EH (cell line): ENCODE measurements at places on chromosomes 1 and 21.

GRCh38 chr1:39753132-39754025 lies 14.7 kb downstream of the PPIE start:
- DNase-seq, result no peak

- peak; percentile 27 for DNase-seq
These were observed 11.0 kb downstream of the DMRTB1 start for GRCh38 chr1:53470155-53470554.

- DNase-seq, result no peak
These were observed 27.4 kb downstream of the MRPS6 start for GRCh38 chr21:34100790-34101189.

DNA sequence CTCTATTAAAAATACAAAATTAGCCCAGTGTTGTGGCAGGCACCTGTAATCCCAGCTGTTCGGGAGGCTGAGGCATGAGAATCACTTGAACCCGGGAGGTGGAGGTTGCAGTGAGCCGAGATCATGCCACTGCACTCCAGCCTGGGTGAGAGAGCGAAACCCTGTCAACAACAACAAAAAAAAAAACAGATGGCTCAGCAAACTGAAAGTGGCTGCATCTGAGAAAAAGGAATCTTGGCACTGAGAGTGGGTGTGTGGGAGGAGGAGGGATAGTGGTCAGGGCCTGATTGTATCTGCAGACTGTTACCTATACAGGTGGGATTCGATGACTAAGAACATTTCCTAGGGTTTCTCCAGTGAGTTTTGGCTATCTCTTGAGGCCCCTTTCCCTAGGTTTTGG lies 122.2 kb upstream of the BARHL2 start:
- DNase-seq, result no peak

- DNase-seq, result no peak
These were observed 241.0 kb downstream of the DISC1 start for GRCh38 chr1:231867607-231868006.

DNA sequence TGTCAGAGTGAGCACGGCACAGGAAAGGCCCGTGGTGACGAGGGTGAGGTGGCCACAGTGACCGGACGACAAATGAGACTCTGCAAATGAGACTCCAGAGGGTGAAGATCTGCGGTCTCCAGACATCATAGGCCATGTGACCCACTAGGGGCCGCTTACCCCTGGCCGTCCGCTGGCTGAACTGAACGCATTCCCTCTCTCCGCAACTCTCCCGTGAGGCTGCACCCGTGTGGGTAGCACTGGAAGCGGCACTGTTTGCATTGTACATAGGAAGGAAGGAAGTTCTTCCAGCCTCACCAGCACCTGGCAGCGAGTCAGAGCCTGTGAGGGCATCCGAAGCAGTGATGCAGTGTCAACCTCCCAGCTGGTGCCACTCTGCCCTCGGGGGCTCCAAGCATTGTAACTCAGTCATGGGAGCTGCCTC lies 23.6 kb upstream of the SPSB1 start:
- no peak for DNase-seq

DNA sequence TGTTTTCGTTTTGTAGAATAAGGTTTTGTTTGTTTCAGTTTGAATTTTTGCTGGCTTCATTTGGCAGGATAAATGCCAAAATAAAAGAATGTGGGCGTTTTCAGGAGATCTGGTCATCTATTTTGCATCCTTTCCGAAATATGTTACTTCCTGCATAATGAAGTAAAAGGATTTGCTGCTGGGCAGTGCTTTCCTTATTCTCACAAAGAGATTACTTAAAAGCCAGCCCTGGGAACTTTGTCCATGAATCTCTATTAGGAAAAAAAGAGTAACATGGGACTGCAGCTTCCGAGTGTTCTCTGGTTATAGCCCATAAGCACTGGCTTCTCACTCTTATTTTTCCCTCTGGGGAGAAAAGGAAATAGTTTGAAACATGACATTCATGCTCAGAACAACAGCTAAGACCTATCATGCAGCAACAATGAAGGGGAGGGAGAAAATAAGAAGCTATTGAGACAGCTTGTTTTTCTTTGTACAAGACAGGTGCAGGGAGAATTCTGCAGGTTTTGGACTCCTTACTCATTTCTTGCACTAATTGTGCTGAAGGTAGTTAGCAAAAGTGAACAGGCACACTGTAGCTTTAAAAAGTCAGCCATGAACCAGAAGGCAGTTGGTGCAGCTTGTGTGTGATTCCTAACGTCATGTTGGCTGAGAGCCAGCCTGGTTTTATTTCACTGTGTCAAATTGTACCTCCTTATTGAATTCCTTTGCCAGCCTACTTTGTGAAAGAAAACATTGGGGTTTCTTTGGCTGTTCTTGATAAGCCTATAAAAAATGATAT lies at the start of gene SAMD13:
TSS of gene SAMD13 (plus strand) at position 705 of the 781 bp plus-strand sequence. CDS start 1,527 bp downstream, outside the sequence.
- DNase-seq, result peak; percentile 50

DNA sequence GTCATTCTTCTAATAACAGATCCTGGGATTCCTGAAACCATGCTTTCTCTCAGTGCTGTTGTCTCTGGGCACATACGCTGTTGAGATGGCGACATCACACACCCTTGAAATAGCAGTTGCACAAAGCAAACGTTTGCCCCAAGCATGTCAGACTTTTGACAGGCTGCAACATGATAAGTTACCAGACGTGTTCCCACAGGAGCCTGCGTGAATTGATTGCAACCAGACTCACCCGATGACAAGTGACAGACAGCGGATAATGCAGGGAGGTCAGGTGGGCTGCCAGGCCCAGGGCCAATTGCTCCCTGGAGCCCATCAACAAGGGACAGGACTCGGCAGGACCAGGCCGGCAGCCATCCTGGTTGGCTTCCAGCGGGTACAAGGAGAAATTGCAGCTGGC lies 310.9 kb downstream of the SIPA1L2 start:
- no peak for DNase-seq

DNA sequence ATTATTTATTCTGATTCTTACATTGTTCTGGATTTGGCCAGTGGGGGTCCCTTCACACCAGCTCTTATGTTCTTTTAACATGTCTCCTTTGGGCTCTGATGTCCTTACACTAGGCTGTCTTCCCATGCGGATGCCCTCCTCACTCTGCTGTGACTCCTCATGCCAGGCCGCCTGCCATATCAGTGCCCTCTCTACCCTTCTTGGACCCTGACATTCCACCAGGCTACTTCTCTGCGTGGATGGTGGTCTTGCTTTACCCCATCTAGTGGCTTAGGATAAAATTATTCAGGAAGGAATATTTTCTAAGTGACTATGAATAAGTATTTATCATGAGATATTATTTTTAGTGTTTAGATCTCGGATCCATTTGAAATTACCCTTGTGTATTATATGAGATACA lies 21.2 kb downstream of the ATF6 start:
- DNase-seq, result no peak

DNA sequence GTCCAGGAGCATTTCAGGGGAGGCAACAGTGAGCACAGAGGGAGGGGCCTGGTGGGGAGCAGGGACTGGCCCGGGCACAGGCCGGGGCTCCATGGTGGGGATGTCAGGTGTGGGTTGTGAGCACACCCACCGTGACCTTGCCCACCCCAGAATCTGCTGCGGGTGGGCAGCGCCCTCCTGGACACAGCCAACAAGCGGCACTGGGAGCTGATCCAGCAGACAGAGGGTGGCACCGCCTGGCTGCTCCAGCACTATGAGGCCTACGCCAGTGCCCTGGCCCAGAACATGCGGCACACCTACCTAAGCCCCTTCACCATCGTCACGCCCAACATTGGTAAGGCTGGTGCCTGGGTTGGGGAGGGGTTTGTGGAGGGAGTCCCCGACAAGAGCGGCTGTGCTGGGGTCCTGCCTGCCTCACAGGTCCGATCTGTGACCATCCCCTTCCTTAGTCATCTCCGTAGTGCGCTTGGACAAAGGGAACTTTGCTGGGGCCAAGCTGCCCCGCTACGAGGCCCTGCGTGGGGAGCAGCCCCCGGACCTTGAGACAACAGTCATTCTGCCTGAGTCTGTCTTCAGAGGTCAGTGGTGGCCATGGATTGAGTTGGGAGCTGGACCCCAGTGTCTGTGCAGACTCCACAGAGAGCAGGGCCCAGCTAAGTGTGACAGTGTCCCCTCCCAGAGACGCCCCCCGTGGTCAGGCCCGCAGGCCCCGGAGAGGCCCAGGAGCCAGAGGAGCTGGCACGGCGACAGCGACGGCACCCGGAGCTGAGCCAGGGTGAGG lies 14.3 kb downstream of the PSRC1 start:
- no peak for DNase-seq

- peak; percentile 67 for DNase-seq
These were observed 27.1 kb upstream of the LEPR start for GRCh38 chr1:65393347-65393746.

DNA sequence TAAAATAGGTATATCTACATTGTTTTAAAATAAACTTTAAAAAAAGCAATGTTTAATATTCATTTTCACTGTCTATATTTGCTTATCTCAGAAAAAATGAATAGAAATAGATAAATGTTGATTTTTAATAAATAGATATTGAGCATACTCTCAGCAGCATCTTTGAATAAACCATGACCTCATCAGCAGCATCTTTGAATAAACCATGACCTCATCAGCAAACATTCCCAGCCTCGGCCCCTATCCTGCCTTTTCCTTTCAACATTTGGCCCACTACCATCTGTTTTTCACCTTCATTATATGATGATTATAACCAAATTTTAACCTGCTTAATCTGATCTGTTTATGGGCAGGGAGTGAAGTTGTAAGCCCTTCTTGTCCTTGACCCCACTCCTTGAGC lies 148.7 kb upstream of the SAMSN1 start:
- no peak for DNase-seq

- DNase-seq, result peak; percentile 80
These were observed 7.0 kb downstream of the PTCH2 start for GRCh38 chr1:44835738-44836675.

DNA sequence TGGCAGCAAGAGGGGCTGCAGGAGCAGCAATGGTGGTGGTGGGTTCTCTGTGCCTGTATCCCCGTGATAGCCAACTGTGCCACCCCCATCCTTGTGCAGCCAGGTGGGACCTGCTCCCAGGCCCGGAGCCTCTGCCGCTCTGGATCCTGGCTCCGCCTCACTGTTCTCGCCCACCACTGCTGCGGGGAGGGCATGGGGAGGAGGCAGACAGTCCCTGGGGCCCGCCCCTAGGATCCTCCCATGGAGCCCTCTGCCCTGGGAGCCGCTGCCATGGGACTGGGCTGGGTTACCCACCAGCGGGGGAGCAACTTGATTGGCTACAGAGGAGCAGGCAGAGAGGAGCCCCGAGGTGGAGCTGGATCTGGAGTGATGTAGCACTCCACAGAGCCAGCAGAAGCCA lies 31.6 kb downstream of the CD1D start:
- DNase-seq, result no peak

- peak; percentile 11 for DNase-seq
These were observed 258.6 kb upstream of the TMEM51 start for GRCh38 chr1:14894811-14895560.

DNA sequence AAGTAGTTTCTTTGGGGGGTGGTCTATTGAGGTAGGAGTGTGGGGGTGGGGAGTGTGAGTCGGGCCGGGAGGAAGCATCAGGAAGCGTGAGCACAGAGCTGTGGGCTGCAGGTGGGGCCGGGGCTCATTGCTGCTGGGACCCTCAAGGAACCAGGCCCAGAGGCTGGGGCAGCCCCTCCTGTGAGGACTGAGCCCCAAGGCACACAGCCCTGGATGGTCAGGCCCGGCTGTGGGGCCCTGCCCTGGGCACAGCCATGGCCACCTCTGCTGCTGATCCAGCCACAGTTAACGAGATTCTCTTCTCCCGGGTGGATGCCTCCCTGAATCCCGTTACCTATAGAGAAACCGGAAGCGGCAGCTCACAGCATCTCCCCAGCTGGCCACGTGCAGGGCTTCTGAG lies 22.9 kb upstream of the SUMO3 start:
- DNase-seq, result no peak

- DNase-seq, result no peak
These were observed 45.8 kb upstream of the S1PR1 start for GRCh38 chr1:101191049-101191448.

- no peak for DNase-seq
These were observed 1412.1 kb downstream of the PLA2G4A start for GRCh38 chr1:188240772-188241406.

- peak; percentile 84 for DNase-seq
These were observed 1.1 kb upstream of the ST6GALNAC3 start for GRCh38 chr1:76073481-76073880.
